DMS153 (cell line): ENCODE measurements at places on chromosomes 12 and 14.

GRCh38 chr14:42856106-42856505 lies 1249.4 kb downstream of the LRFN5 start:
- DNase-seq = no peak

DNA sequence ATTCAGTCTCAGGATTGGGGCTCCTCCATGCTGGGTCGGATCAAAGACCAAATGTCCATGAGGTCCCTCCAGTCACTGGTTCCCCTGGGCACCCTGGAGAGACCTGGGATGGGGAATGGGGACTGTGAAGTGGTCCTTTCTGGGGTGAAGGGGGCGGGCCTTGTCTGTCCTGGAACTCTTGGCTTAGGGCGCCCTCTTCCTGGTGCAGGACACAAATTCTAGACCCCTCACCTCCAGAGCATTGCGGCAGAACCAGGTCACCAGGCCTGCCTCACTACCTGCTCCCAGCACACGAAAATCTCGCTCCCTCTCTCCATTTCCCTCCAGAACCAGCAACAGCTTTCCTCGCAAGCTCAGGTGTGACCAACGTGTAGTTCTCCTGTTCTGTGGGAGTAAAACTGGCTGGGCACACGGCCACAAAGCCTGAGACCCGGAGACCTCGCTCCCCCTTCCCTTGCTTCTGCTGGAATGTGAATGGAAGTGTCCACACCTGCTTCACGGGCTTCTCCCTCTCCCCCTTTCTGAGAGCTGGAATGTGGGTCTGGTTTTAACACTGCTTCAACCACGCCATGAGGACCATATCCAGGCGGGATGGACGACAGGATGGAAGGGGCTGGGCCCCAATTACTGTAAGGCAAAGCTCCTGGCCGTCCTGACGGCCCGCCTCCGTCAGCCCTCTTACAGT lies 112.7 kb downstream of the SCARB1 start:
- DNase-seq = no peak

DNA sequence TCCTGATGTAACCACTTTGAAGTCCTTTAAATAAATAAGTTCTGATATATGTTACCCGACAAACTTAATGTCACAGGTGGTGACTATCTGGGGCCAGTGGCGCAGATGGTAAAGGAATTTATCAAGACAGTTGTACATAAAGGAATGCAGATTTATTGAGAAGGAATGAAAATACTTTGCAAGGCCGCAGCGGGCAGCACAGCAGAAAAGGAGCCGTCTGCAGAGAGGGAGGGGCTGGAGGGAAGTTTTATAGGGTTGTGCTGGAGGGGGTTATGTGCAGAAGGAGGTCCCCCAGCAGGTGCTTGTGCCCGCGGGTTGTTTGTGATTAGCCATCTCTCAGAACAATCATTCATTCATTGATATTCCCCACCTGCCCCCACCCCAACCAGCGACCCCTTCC lies 17.4 kb downstream of the GPRC5D start:
- no peak for DNase-seq

DNA sequence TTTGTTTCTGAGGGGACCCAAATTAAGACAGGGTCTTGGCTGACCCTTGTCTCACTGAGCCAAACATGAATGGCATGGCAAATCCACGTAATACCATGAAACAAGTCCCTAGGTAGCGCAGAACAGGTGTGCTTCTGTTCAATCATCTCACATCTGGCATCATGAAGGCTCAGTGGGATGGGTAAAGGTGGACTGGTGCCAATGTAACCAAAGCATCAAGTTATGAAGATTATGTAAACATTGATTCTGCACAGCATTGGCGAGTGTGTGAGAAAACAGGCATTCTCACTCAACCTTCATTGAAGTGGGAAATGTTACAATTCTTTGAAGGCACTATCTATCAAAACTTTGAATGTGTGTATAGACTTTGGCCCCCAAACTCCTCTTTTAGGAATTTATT lies 41.9 kb downstream of the PTGER2 start:
- DNase-seq = peak; percentile 55

DNA sequence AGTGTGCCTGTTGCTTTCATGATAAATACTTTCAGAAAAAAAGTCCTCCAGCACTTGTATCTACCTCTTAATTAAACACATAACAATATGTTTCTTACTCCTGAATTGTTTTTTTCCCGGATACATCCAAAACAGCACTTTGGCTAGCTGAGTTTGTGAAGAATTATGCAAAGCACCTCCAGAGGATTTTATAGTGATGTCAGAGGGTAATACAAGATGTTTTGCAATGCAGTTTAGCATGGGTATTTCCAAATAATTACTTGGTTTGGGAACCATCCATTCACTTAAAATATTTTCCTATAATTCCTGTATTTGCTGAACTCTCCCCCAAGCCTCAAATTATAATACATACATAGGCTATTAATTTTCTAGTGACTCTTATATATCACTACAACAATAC lies 37.7 kb upstream of the DBX2 start:
- DNase-seq = no peak

DNA sequence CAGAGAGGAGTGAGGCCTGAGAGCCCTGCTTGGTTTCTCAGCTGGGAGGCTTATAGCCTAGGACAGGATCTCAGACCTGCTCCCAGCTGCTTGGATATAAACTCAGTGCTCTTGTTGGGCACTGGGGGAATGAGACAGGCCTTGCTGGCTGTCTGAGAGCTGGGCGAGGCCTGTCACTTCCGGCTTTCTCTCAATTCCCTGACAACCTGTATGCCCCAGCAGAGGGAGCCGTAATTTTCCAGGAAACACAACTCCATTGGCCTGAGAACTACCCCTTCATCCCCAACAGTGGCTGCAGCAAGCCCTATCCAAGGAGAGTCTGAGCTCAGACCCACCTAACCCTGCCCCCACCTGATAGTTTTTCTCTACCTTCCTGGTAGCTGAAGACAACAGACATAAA lies 258.3 kb upstream of the STXBP6 start:
- no peak for DNase-seq

- no peak for DNase-seq
Observed at GRCh38 chr12:120194226-120194533, 335 bp downstream of the GCN1 start.

GRCh38 chr12:2180737-2181082 lies 127.9 kb downstream of the CACNA1C start:
- DNase-seq = no peak

GRCh38 chr14:88631091-88631490 lies 68.3 kb downstream of the ZC3H14 start:
- DNase-seq = no peak

DNA sequence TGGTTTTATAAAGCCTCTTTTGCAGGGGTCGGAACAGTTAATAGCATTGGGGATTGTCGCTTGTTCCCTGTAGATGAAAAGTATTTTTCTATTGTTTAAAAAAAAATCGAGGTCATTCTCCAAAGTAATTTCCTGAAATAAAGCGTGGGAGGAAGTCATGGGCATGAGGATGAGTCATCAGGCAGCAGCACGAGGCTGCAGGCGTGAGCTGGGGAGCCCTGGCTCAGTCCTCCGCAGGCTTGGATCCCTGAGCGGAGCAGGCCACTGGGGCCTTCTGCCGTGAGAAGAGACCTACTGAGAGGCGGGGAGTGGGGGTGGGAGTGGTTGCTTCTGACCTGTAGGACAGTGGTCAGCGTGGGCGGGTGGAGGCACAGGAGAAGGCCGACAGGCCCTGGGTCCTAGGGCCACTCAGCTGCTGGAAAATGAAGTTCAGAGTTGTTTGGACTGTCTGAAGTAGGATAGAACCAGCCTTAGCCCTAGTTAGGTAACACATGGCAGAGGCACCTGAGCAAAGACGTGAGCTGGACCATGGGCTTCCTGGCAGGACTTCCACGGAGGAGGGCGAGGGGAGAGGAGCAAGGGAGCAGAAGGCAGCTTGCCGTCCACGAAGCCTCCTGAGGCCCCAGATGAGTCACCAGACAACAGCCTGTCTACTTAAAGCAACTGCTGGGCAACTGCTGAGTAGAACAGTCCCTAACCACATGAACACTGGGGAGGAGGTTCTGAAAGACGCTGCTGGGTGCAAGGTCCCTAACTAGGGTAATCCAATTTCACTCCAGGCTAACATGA lies 21.1 kb upstream of the LGALS3 start:
- peak; percentile 44 for DNase-seq

GRCh38 chr14:50906326-50907065 lies 34.6 kb downstream of the ABHD12B start:
- no peak for DNase-seq

DNA sequence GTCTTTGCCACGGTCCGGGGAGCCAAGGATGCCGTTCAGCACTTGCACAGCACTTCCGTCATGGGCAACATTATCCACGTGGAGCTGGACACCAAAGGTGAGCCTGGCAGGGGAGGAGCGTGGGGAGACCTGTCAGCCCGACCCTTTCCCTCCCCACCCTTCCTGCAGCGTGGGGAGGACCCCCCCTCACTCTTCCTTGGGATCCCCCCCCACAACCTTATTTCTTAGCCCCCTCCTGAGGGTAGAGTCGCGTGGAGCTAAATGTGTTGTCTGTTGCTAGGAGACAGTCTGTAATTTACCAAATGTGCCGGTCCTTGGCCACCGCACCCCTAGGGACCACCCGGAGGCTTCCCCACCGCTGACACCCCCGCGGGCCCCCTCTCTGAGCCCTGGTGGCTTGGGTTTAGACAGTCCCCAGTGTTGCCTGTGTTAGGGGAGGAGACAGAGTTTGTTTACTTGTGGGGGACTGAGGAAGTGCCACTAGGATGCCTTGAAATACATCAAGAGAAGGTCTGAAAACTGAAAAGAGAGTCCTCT lies 2.3 kb downstream of the SETD1B start:
- no peak for DNase-seq

- DNase-seq = no peak
Observed at GRCh38 chr12:22573181-22573580, 28.8 kb upstream of the C2CD5 start.

- DNase-seq = no peak
Observed at GRCh38 chr14:102733326-102733725, 43.9 kb upstream of the TRAF3 start.
